ENCODE measurements at places on chromosomes 16 and 17.

- no peak for DNase-seq
These were observed 9.7 kb downstream of the CDH13 start for GRCh38 chr16:82636485-82636884.

DNA sequence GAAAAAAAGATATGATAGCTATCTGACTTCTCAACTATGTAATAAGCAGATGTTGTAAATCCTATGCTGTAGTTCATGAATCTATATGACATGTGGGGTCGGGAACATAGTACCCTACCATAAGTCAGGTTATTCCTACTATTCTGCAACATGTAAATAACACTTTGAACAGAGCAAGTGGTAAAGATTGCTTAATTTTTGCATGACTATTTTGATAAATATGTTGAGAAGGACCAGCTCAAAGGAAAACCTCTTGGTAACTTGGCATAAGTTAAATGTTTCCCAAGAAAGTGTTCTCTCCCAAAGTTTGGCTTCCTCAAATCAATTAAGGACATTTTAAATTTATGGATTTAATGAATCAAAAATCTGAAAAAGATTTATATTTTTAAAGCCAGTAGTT, 62.1 kb downstream of the ABHD15 start:
- DNase-seq, result no peak

DNA sequence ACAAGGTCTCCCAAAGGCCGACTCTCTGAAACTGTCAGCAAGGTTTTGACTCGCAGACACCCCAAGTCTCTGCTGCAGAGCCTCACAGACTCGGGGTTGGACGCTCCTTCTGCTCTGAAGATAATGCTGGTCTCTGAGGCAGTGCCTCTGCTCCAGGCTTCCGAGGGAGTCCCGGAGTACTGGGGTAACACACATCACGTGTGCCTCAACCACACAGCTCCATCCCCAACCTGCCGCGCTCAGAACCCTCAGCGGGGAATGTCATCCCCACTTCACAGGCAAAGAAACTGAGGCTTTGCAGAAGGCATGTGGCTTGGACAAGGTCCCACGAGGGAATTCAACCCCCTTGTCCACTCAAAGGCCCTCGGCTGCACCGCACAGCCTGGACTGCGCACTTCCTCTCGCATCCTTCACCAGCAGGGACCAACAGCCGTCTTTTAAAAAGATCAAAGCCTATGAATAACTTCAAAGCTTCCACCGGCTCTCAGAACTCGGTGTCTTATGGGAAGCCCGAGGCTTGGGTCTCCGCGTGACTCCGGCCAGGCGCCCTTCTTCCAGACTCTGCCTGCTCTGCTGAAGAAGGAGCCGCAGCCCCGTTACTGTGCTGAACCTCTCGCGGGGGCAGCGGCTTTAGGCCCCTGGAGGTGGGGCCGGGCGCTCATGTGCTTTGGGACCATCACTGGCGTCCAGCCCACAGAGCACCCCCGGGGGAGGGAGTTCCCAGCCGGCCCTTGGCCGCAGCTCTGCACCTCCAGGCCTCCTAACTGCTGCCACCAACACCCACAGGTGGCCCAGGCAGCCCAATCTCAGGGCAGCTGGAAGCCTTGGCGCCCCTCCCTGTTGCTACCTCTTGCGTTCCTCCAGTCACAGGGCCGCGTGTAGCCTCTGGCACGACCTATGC, 2.2 kb downstream of the TMEM204 start:
- DNase-seq, result no peak

GRCh38 chr16:73323880-73324279, 276.0 kb upstream of the ZFHX3 start:
- no peak for DNase-seq

DNA sequence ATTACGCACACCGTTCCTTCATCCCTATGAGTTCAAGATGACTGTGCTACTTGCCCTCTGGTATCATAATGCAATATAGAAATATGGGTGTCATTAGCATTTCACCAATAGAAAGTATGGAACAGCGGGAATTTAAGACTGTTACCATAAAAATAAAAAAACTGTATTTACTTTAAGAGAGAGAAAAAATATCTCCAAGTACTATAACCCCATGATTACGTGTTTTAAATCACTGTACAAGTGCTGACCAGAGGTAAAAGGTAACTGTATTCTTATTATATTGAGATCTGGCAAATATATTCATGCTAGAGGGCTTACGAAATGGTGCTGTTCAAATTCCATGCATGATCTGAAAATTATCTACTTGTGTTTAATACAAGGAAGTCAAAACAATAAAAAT, 5.2 kb downstream of the SDR42E1 start:
- no peak for DNase-seq

DNA sequence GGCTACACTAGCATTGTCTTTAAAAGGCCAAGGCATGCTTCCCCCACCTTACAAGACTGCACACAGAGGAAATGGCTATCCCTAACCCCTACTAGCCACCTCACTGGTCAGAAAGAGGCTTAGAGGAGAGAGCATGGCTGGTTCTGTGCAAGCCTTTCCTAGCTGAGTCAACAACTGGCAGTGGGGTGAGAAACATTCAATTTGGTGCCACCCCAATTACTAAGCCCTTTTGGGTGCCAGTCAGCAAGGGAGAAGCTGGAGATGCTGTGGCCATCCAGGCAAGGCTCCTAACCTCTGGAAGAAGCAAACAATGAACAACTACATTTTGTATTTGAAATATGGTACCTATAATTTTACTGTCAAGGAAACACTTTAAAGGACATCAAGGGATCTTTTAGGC, 4.7 kb upstream of the KAT7 start:
- no peak for DNase-seq

DNA sequence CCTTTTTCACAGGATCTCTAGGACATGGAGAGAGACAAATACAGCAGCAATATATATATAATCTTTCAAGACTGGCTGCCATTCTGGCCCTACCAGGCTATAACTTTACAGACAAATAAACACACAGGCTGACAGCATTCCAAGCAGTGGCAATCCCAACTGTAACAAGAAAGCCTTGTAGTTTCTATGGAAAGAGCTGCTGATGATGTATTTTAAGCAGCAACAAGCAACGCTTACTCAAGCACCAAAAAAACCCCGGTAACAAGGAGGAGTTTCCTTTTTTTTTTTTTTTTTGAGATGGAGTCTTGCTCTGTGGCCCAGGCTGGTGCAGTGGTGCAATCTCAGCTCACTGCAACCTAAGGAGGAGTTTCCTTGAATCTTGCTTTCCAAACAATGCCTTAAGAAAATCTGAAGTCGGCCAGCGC, 23.2 kb downstream of the LSM12 start:
- no peak for DNase-seq

DNA sequence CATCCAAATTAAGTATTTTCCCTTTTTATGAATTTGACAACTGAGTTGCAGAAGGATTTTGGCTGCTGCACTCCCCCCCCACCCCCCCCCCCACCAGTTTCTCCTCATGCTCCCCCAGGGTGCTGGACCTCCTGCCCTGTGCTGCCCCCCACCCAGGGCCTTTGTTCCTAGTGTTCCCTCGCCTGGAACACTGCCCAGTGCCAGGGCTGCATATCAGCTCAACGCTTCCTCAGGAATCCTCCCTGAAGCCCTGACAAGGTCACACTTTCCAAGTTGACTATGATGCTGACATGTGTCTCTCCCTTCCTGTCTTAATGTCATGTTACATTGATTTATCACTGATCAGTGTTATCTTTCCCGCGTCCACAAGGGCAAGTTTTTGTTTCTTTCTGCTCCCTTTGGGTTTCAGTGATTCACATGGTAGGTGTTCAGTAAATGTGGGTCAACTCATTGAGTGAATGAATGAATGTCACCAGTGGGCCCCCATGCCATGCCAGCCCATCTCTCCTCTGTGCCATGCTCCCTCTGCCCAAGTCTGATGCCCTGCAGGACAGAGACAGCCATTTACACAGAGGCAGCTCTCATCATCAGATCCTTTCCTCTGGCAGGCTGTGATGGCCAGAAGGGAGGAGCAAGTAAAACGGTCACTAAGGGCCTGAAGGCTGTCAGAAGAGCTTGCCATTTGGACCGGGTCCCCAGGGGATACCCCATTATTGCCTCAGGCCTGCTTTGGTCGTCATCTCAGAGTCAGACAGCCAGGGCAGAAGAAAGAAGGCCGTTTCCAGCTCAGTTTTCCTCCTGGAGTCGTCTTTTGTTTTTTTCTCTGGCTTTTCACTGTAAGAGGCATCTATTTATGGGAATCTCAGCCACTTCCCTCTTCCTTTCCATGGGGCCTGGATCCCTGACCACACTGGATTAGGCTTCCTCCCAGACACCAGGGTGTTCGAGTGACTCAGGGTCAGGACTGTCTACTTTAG, 386.2 kb downstream of the SNX29 start:
- DNase-seq, result peak; percentile 15

DNA sequence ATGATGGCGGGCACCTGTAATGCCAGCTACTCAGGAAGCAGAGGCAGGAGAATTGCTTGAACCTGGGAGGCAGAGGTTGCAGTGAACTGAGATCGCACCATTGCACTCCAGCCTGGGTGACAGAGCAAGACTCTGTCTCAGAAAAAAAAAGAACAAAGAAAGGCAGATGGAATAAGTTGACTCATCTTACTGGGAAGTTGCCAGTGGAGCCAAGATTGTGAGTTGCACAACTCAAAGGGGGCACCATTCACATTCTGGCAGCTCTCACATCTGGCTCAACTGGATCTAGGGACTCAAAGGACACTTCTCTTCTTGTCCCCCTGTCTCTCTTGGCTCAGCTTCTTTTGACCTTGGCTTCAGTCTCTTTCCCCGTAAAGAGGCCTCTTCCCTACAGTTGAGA, 53.7 kb upstream of the ETV4 start:
- DNase-seq, result peak; percentile 49

GRCh38 chr17:61575352-61575975, 15.6 kb downstream of the NACA2 start:
- no peak for DNase-seq

GRCh38 chr17:19904924-19905323, 37.2 kb upstream of the ULK2 start:
- no peak for DNase-seq

DNA sequence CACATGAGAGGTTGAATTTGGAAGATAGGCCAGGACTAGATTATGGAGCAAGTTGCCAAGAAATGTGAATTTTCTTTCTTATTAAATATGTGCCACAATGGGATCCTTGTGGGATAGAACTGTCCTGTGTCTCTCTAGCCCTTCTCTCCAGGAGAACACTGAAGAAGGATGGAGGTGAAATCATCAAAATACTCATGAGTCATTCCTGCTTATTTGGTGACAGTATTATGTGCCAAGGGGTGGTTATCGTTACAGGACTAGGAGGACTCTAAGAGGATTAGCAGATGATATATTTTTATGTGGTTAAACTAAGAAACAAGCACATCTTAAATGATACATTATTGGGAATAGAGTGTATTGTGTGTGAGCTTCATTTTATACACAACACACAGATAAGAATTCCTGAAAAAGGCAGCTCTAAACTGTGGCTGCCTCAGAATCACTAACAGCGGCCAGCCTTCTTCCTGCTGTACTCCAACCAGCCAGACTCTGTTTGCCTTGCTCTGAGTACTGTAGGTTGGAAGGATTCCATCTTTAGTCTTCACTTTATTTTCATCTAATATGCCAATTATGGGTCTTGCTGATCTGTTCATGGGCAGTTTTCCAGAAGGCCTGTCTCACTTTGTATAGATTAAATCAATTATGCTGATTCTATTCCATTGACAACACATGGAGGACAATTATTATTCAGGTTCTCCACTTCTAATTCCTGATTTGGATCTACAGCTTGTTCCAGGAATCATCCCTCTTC, 325.8 kb downstream of the ABCC12 start:
- no peak for DNase-seq

- no peak for DNase-seq
These were observed 2.4 kb downstream of the PRSS22 start for GRCh38 chr16:2855536-2855935.

DNA sequence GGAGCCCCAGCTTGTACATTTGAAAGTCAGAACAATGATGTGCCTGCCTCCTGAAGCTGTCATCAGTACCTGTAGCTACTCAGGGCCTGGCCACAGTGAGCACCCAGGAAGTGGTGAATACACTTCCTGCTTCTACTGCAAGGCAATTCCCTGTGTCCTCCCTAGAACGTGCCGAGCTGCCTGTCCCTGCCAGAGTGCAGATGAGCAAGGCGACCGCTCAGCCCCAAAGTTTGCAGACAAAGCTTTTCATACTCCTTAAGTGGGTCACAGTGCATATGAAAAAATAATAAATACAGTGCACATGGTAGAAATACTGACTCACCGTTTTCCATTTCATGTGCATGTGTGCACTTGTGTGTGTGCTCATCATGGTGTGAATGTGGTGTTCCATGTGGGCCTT, 77.3 kb downstream of the MPRIP start:
- DNase-seq, result no peak

DNA sequence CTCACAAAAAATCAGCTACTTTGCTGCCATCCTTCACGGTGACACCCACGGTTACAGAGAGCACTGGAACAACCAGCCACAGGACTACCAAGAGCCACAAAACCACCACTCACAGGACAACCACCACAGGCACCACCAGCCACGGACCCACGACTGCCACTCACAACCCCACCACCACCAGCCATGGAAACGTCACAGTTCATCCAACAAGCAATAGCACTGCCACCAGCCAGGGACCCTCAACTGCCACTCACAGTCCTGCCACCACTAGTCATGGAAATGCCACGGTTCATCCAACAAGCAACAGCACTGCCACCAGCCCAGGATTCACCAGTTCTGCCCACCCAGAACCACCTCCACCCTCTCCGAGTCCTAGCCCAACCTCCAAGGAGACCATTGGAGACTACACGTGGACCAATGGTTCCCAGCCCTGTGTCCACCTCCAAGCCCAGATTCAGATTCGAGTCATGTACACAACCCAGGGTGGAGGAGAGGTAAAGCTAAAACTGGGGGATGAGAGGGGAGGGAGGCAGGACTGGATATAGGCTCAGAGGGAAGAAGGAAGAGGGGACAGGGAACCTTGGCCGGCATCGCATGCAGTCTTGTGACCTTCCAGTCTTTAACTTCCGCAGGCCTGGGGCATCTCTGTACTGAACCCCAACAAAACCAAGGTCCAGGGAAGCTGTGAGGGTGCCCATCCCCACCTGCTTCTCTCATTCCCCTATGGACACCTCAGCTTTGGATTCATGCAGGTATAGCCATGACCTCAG, 581 bp downstream of the CD68 start:
- DNase-seq, result no peak

DNA sequence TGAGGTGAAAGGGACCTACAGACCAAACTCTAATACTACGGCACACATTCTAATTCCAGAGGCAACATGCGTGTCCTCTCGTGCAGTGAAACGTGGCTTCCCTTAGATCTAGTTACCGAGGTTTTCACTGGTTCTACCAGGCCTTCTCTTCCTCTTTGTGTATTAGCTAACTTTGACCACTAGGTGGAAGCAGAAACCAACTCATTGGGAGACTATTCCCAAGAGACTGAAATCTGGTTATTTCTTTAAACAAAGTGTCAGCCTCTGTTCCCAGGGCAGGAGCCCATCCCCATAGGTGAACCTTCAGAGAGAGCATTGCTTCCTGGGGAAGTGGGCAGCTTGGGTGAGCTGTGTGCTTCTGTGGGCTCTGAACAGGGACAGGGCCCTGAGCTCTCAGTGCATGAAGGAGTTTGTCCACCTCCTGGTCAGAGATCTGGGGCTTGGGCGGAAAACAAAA, 19.7 kb upstream of the RCVRN start:
- peak; percentile 82 for DNase-seq

DNA sequence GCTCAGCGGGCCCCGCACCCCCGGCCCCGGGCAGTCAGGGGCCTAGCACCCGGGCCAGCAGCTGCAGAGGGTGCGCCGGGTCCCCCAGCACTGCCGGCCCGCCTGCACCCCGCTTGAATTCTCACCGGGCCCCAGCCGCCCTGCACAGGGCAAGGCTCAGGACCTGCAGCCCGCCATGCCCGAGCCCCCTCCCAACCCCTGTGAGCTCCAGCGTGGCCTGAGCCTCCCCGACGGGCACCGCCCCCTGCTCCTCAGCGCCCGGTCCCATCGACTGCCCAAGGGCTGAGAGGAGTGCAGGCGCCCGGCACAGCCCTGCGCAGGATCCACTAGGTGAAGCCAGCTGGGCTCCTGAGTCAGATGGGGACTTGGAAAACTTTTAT, 1.7 kb upstream of the BRCA1 start:
- no peak for DNase-seq
